Globus pallidus (tissue), 1 donor: ENCODE measurements at places on chromosomes 13 and 19.
A peak's percentile ranks its signal among the peaks of the same experiment; 100 is the strongest.

DNA sequence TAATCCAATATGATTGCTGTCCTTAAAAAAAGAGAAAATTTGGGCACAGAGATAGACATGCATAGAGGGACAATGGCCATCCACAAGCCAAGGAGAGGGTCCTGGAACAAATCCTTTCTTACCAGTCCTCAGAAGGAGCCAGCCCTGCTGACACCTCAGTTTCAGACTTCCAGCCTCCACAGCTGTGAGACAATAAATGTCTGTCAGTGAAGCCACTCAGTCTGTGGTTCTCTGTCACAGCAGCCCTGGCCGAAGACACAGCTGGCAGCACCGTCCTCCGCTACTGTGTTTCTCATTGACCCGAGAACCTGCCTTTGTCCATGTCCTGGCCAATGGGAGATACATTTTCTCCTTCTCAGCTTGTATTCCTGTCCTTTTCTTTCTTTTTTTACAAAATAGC is 207.9 kb downstream of the TM9SF2 start:
- DNase-seq: peak; percentile 3

GRCh38 chr13:43080199-43080598 is 56.8 kb downstream of the DNAJC15 start:
- DNase-seq: no peak

- no peak for DNase-seq
Measured at GRCh38 chr13:31870511-31870910, 131.2 kb downstream of the RXFP2 start.

- no peak for DNase-seq
Measured at GRCh38 chr13:34803756-34804155, 138.3 kb upstream of the NBEA start.

DNA sequence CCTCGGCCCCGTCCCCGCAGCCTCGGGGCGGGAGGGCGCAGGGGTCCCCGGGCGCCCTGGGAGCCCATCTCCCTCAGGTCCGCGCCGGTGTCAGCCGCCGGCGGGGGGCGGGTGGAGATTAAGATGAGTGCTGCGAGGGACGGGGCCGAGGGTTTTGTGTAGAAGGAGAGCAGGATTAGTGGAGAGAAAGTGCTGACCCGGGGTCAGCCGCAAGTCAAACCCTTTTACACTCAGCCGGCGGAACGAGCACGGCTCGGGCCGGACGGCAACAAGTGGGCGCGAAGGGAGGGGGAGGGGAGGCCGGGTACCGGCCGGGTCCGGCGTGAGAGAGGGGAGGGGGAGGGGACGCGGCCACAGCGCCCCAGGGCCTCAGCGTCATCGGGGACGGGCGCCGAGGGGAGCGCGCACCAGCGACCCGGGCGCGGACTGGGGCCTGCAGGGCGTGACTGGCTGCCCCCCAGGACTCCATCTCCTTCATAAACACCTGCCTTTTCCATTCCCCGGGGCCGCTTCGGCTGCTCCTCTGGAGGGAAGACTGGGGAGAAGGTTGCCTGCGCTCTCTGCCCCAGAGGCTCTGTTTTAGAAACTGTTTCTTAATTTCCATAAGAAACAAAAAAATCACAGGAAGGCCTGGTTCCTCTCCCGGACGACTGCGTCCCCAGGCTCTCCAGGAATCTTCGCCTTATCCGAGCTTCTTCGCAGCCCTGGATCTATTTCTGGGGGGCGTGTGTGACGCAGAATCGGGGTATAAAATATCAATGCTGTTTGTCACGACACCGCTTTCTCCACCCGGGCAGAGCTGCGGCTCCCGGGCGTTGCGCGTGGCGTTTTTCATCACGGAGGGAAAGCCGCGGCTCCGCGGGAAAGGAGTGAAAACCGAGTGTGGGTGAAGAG is 6.5 kb downstream of the SOX1 start:
- no peak for DNase-seq

DNA sequence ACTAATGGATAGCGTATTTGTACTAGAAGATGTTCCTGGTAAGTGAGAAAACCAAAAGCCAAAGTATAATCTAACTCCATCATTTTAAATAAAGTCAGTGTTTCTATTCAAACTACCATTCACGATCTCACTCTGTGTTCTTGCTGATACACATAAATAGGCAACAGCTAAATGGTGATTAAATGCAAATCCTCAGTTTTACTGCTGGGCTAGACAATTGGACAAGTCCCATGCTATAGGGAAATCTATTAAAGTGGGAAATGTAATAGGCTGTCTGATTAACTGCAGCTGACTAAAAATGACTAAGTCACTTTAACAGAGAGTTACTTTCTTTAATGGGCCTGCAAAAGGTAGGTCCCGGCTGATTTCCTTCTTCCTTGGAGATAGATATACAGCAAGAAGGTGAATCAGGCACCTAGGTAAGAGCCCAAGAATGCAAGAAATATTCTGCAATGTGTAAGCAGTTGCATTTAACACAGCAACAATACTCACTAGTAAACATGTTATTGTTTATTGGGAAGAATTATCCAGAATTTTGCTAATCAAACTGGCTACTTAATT is 298.4 kb downstream of the SLITRK6 start:
- no peak for DNase-seq

DNA sequence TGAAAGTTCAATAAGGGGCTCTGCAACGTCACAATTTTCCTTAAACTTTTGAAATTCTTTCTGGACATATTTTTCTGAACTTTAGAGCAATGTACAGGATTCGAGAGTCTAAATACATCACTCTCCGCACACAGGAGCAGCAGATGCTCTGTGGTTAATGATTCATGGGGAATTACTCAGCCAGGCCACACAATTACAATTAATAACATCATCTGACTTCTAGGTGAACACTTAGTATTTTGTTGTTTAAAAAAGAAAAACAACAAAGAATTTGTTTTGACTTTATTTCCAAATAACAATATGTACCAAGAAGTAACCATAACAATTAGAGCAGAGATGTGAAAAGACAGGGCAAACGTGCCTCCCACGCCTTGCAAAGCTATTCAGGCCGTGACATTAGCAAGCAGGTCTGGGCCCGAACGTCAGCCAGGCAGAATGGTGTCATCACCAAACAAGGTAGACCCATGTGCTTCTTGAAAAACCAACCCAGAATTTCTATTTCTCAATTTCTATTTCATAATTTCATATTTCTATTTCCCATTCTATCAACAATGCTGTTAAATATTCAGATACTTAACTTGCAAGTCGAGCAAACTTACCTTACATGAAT is 236.3 kb downstream of the COL4A1 start:
- DNase-seq: no peak

GRCh38 chr13:75723901-75724300 is 87.8 kb downstream of the LMO7 start:
- no peak for DNase-seq

GRCh38 chr13:35882722-35883497 is 248.3 kb downstream of the DCLK1 start:
- DNase-seq: no peak

DNA sequence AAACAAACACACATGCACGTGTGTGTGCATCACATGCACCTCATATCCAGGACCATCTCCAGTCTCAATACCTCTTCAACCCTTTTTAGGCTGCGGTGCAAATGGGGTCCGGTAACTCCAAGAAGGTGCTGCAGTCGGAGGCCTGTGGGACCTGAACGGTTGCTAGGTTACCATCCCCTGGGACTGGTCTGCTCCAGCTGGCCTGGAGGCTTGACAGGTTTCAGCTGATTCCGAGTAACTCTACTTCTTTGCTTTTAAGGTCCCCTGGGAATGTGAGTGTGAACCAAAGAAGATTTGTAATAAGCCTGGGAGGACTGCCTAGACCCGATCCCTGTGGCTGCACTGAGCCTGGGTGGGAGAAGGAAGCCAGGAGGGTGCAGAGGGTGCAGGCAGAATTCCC is 117.5 kb downstream of the CCNA1 start:
- DNase-seq: no peak

DNA sequence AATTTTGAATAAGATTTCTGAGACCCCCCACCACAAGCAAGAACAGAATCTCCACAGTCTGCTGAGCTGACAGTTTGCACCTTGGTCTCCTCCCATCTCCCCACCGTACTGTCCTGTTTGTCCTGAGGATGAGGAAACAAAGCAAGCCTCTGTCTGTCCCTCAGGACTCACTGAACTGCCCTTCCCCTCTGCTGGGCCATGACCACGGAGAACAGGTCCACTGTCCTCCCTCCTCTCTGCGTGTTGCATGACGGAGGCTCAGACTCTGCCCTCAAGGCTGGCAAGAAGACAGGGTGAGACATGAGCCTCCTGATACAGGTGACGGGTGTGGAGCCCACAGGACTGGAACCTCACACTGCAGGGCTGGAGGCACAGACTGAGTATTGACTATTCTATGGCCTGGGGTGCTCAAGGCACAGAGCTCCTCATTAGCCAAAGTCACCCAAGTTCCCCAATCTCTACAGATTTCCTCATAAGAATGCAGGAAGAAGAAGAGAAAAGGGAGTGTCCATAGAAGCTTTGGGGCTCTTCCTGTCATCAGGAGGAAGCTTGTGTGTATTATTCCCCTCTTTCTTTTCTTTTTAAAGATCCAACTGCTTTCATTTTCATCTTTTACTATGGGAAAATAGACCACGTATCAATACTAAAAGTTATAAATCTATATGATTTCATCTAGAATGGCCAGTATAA is 22.4 kb upstream of the RGCC start:
- DNase-seq: no peak

- no peak for DNase-seq
Measured at GRCh38 chr19:11069561-11069960, 19.7 kb upstream of the LDLR start.

- DNase-seq: peak; percentile 66
Measured at GRCh38 chr13:98291658-98292057, 114.6 kb upstream of the RNF113B start.

DNA sequence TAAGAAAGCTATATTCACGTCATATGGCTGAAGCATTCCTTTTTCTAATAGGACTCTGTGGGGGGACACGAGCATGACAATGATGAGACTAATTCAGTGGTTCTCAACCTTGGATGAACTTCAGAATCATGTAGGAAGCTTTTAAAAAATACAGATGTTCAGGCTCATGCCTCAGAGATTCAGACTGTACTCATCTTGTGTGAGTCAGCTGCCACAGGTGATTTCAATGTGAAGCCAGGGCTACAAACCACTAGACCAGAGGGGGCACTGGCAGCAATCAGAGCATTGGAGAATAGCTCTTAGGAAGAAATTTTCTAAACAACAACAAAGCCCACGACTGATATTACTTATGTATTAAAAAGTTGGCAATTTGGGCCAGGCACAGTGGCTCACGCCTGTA is 91.7 kb downstream of the SERP2 start:
- DNase-seq: no peak

- DNase-seq: no peak
Measured at GRCh38 chr13:110254151-110254679, 52.7 kb downstream of the COL4A1 start.

- DNase-seq: no peak
Measured at GRCh38 chr19:54616057-54616456, 14.2 kb upstream of the LILRB1 start.

- DNase-seq: no peak
Measured at GRCh38 chr19:50221087-50221486, 17.7 kb downstream of the MYH14 start.

DNA sequence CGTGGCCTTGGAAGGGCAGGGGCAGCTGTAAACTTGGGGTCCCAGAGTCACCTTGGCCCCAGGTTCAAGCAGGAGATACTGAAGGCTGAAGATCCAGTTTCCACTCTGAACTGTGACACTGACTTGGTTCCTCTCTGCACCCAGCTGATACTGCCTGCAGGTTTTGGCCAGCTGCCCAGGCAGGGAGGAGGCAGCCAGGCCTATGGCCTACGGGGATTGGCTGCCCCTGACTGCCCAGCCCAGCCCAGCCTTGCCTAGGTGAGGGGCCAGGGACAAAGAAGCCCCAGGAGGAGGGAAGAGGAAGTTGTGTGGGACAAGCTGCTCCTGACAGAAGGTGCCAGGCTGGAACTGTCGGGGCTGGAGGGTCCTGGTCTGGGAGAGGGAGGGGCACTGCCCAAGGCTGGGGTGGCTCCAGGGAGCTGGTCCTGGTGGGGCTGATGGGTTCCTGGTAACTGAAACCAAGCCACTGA is 51.7 kb upstream of the CYP4F8 start:
- no peak for DNase-seq

DNA sequence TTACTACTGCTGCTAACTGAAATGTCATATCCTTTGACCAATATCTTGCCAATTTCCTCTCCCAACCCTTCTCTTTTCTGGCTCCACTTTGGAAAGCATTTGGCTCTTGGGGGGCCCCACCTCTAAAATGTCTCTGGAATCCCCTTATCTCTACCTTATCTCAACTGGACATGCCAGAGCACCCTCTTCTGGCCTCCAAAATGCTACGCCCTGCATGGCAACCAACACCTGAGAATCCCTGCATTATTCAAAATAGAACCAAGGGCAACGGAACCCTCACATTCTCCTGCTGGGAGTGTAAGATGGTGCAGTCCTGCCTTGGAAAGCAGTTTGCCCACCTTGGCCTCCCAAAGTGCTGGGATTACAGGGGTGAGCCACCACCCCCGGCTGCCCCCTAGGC is 35.3 kb downstream of the CERS4 start:
- DNase-seq: no peak

- DNase-seq: peak; percentile 43
Measured at GRCh38 chr19:41934849-41935374, 6.7 kb upstream of the ERFL start.

- DNase-seq: no peak
Measured at GRCh38 chr19:31408460-31409124, 59.4 kb upstream of the TSHZ3 start.

- no peak for DNase-seq
Measured at GRCh38 chr19:1169411-1169791, 4.7 kb downstream of the SBNO2 start.

DNA sequence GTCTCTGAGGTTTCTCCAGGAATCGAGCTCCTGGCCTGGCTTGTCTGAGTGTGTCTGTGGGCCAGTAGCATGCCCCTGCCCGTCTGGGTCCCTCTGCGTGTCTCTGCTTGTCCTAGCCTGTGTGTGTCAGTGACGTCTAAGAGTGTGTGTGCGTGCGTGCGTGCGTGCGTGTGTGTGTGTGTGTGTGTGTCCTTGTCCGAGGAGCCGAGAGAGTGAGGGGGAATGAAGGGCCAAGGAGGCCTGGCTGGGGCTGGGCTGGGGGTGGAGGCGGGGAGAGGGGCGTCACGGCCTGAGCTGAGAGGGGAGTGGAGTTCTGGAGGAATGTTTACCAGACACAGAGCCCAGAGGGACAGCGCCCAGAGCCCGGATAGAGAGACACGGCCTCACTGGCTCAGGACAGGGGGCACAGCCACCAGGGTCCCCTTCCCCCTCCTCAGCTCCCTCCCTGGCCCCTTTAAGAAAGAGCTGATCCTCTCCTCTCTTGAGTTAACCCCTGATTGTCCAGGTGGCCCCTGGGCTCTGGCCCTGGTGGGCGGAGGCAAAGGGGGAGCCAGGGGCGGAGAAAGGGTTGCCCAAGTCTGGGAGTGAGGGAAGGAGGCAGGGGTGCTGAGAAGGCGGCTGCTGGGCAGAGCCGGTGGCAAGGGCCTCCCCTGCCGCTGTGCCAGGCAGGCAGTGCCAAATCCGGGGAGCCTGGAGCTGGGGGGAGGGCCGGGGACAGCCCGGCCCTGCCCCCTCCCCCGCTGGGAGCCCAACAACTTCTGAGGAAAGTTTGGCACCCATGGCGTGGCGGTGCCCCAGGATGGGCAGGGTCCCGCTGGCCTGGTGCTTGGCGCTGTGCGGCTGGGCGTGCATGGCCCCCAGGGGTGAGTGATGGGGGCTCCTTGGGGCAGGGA is at the start of gene AXL:
AXL (plus strand) TSS at position 609 of the 893 bp plus-strand sequence; CDS start at position 779, 170 bp downstream.
- DNase-seq: peak; percentile 65

- DNase-seq: no peak
Measured at GRCh38 chr19:10231612-10232228, 589 bp upstream of the S1PR2 start.
